Activated CD8-positive, alpha-beta memory T cell treated with anti-CD3 and anti-CD28 coated beads, Interleukin-2, amount 50 U/mL, for 48 hours (primary cell): ENCODE measurements at places on chromosomes 3 and 15.

DNA sequence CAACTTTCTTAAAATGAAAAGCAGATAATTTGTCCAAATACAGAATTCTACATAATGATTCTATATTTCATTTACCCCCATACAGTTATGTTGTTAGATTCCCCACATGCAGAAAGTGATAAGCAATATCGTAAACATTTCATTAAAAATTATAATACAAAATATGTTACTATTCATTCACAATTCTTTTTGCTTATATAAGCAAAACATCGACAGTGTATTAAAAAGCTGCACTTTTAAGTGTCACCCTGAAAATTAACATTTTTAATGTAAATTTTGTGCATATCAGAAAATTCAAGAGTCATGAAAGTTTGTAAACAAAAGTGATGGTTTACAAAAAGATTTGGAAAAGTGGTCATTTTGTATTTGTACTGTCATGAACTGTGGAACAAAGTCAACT is 19.2 kb downstream of the TMEM212 start:
- no peak for DNase-seq

- DNase-seq = no peak
These were observed 6.7 kb downstream of the KLHL40 start for GRCh38 chr3:42691816-42692666.

GRCh38 chr3:187196573-187197334 is 532 bp upstream of the RTP1 start:
- DNase-seq = no peak

DNA sequence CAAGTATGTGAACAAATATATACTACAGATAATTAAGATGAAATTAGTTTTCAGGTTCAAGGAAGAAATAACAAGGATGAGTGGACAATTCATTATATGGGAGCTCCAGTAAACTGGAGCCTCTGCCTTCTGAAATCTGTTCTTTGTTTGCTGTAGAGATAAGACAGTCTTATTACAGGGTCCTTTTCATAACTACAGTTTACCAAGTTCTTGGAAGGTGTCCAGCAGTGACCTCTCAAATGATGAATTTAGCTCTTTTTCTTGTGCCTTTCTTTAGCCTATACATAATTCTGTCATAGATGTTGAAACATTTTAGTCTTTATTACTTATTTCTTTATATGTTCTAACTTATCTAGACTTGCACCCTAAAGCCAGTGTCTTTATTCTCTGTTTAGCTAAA is 89.7 kb upstream of the GBE1 start:
- no peak for DNase-seq

DNA sequence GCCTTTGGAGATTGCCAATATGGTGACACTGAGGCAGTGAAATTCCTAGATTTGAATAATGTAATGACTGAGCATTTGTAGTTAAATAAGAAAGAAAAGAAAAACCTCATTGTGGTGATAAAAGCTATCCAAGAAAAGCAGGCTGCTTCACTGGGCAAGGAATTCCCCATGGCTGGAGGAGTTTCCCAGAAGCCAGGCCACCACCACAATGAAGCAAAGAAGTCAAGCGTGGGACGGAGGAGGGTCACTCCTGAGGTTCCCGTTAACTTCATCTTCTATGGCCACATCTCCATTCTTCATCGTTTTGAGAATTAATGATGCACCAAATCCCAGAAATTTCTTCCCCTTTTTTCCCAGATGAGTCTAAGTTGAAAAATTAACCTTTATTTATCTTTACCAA is 185.8 kb upstream of the BCL6 start:
- no peak for DNase-seq

GRCh38 chr3:31444220-31445142 is 88.2 kb upstream of the STT3B start:
- DNase-seq = no peak

DNA sequence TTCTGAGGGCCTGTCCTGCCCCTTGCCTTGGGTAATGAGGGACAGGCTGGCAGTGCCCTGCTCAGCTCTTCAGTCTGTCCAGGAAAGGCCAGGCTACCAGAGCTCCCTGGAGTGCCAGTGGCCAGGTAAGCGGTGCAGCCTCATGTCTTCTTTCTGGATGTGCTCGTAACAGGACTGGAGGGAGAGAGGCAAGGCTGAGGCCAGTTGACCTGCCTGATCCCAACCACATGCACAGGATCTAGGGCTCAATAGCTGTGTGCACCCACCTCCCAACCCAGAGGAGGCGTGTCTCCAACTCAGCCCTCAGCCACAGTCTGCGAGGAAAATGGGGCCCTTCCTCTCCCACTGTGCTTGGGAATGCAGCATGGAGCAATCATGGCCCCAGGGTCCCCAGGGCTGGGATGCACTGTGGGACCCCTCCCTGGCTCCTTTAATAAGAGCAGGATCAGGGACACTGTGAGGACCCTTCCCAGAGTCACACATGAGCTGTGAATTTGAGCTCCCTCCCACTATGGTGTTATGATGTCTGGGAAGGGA is 22.5 kb downstream of the ALS2CL start:
- no peak for DNase-seq

DNA sequence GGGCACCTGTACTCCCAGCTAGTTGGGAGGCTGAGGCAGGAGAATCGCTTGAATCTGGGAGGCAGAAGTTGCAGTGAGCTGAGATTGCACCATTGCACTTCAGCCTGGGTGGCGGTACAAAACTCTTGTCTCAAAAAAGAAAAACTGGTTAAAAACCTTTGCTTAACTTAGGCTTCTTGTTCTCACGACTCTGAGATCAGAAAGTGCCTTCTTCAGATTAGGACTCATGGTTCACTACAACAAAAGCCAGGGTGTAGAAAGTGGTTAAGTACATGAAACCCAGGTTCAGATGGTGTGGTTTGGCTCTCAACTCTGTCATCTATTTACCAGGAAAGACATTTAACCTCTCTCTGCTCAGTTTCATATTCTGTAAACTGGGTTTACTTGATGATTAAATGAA is 168.4 kb downstream of the TUSC7 start:
- DNase-seq = no peak

DNA sequence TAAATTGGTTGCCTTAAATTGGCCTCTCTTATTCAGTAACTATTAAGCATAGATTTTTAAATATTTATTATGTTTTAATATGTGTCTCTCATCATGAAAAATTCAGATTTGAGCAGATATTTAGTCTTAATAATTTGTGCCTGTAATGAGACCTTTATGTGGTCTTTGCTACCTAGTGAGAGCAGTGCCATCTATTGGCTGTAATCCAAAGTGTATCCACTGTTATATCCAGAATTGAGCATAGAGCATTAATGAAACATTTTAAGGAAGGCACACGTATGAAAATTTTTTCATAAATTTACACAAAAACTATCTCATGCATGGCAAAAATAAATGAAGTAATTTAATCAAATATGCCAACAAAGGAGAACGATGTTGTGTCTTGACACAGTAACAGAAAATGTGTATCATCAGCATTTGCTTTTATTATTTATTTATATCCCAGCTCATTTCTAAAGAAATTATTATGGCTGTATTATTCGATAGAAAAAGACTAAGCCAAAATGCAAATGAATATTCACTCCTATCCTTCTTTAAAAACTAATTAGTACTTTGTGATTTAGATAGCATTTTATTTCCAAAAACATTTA is 203.5 kb downstream of the RSRC1 start:
- DNase-seq = no peak

DNA sequence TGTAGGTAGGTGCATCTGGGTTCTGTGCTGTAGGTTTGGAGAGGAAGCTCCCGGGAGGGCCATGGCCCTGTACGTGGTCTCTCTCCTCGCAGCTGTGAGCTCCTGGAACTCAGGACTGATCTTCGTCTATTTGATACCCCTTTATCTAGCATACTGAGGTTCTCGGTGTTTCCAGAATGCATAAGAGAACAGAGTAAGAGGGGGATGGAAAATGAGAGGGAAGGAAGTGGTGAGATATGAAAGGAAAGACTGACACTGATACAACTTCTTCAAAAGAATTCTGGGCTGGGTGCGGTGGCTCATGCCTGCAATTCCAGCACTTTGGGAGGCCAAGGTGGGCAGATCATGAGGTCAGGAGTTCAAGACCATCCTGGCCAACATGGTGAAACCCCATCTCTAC is 90.7 kb downstream of the CHRD start:
- DNase-seq = peak; percentile 37

DNA sequence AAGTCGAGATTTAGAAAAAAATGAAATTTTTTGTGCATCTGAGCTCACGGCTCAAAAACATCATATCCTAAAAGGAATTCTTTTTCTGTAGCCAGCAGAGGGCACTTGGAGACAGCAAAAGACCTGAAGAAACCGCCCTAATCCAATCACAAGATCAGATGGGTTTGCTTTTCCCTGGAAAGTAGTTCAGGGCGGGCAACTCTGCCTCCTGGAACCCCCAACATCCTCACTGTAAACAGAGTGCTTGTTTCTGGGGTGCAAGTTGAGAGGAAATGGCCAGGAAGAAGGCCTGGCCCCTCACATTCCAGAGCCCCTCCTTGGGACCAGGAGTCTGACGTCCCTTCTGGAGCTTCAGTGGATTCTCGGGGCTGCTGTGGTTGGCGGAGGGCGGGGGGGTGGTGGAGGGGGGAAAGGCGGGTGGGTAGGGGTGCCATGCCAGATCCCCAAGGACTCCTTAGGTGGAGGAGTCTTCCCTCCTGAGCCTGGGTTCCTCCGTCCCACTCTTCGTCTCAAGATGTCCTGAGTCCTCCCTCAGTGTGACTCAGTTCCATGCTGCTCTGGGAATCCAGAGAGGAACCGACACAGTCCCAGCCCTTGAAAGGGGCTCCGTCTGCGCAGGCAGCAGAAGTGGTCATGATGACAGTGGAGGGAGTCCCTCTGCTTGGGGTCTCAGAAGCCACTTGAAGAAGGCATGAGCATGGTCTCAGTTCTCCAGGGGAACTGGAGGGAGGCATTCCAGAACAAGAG is 35.9 kb downstream of the CCK start:
- no peak for DNase-seq

GRCh38 chr15:82058026-82058425 is 12.2 kb upstream of the MEX3B start:
- DNase-seq = no peak

DNA sequence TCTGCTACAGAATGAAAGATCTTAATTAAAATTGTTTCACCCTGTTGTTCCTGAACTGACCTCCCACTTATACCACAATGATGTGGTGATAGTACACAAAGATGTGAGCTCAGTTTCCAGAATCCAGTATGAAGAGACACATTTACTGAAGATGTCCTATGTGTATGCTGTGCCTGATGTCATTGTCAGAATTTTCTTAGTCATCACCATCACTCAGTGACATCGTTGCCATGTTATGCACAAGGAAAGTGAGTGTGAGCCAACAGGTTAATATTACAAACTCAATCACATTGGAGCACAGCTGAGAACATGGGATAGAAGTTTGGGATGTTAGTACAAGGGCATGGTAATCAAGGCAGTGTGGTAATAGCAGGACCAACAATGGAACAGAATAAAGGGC is 199.7 kb upstream of the CHRNA7 start:
- DNase-seq = no peak

DNA sequence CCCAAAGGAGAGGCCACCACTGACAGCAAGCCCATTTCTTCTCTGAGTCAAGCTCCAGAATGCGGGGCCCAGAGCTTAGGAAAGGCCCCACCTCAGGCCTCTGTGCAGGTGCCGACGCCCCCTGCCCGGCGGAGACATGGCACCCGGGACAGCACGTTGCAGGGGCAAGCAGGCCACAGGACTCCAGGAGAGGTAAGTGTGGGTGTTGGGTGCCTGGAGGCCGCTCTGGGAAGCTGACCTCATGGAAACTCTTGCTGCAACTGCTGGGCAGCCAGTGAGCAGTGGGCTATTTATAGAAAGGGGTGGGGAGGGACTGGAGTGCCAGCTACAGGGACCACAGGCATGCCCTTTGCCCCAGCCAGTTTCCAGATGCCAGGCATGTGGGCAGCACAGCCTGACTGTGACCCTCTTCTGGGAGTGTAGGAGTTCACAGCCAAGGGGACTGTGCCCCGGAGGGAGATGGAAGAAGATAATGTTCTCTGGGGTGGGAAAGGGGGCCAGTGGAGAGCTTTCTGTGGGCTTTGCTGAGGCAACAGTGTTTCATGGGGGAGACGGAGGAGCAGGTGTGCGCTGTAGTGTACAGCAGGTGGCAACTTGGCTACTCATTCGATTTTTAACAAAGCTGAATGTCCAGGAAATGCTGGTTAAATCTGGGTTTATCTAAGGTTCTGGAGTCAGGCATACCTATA is 23.7 kb downstream of the ALPK3 start:
- DNase-seq = peak; percentile 44

- DNase-seq = no peak
These were observed 107.0 kb downstream of the SHOX2 start for GRCh38 chr3:157999246-157999645.

DNA sequence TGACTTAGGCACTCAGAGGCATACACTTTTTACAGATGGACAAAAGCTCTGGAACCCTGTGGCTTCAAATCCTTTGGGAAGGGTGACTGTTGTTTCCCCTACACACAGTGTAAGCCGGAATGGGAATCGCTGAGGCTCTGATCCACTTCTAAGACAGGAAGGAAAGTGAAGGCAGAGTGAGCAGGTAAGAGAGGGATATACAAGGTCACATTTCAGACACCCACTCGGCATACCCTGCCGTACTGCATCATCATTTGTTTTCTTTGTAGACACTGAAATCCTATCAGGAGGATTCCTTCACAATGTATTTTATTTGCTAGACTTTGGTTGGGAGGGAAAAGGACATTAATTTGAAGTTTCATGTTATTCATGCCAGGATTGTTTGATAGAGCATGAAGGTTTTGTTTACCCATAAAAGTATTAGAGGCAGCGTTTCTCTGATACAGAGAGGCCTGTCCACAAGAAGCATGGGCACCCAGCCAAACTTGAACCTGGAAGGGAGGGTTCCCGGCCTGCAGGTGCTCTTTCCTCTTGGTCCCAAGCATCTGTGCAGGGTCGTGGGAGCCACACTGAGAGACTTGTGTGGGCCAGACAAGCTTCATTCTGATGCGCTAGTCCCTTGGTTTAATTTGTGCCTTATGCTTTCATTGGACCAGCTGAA is 21.9 kb upstream of the POLR2M start:
- no peak for DNase-seq

DNA sequence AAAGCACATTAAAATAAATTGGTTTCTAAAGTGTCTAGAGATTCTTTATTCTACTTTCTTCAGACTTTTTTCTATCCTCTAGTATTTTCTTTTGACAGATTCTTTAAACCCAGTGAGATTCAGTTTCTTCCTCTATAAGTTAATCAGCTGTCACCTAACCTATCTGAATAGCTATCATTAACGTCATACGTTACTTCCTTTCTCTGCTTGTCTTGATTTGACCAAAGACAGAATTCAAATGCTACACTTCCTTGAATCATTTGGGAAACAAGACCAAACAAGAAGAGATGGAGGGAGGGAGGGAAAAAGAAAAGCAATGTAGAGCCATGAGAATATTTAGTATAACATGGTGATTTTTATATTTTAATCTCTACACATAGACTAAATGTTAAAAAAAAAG is 235.2 kb downstream of the NAALADL2 start:
- DNase-seq = no peak

GRCh38 chr15:77974098-77974414 is 103.5 kb downstream of the TBC1D2B start:
- DNase-seq = no peak

GRCh38 chr3:168863561-168863960 is 767.8 kb upstream of the GOLIM4 start:
- DNase-seq = no peak
